ENCODE measurements at places on chromosomes 7 and 10. TPM values are rescaled to one million over a fixed set of nuclear protein-coding genes. Genes with fewer than 3 reads are reported as not detected.

DNA sequence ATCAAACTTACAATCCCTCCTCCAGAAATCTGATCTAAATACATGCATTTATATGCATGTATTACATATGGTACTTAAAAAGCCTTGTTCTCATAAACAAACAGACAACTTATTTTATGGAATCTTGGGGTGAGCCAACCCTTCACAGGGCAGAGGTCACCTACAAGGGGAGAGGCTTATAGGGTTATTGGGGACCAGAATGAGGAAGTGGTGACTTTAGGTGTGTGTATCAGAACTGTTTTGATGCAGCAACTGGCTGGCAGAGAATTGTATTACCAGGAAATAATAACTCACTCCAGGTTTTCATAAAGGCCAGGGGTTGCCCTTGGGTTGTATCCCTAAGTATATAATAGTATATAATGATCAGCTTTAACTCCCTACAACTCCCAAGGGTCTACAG is 91.1 kb downstream of the SVIL start:
- no peak for ATAC-seq

- peak; percentile 89 for ATAC-seq
These were observed 13.4 kb downstream of the BRI3 start for GRCh38 chr7:98294798-98295382.

GRCh38 chr7:56079450-56080185 is 13.1 kb downstream of the PHKG1 start:
- ATAC-seq: no peak

- ATAC-seq: peak; percentile 43
These were observed 91.1 kb downstream of the CXCL12 start for GRCh38 chr10:44293842-44294241.

Gene GTF2IRD1
- 49.1 TPM for total RNA-seq

DNA sequence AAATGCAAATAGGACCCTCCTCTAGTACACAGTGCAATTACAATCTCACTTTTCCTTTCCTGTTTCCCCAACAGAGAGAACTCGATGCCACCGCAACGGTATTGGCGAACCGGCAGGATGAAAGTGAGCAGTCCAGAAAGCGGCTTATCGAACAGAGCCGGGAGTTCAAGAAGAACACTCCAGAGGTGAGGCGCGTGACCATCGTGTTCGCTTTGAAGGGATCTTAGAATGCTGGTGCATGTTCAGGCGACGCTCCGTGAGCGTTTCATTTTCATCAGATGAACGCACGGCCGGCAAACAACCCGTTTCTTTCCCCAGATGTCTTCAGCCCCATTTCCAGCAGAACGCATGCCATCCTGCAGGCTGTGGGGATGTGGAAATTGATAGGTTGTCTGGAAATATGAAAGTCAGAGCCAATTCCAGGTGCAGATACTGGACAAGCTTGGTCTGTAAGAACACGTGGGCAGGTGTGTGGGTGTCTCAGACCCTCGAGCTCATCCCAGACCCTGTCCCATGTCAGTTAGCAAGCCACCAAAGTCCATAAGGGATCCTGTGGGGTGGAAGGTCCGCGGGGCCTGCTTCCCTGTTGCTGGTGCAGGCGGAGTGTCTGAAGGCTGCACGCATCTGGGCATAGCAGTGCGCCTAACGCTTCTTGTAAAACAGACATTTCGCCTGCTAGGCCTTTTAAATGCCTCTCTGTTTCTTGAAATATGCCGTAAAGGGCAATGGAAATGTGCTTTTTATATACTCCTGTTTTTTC is 98.8 kb downstream of the CUX1 start:
- no peak for ATAC-seq

- ATAC-seq: no peak
These were observed 287.9 kb downstream of the TNS3 start for GRCh38 chr7:47293884-47294555.

Gene GDI2
- total RNA-seq: 164 TPM

Gene COL26A1
- not detected for total RNA-seq

DNA sequence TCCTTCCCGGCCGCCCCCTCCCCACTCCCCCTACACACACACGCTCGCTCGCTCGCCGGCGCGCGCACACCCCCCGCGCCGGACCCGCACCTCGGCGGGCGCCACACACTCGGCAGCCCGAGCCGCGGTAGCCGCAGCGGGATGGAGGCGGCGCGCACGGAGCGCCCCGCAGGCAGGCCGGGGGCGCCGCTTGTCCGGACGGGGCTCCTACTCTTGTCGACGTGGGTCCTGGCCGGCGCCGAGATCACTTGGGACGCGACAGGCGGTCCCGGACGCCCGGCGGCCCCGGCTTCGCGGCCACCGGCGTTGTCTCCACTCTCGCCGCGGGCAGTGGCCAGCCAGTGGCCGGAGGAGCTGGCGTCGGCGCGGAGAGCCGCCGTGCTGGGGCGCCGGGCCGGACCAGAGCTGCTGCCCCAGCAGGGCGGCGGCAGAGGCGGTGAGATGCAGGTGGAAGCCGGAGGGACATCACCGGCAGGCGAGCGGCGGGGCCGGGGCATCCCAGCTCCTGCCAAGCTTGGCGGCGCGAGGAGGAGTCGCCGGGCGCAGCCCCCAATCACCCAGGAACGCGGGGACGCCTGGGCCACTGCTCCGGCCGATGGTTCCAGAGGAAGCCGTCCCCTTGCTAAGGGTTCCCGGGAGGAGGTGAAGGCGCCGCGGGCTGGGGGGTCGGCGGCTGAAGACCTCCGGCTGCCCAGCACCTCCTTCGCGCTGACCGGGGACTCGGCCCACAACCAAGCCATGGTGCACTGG is at the start of gene SORCS3:
TSS of gene SORCS3 (plus strand) at position 104 of the 750 bp plus-strand sequence.
- ATAC-seq: no peak

DNA sequence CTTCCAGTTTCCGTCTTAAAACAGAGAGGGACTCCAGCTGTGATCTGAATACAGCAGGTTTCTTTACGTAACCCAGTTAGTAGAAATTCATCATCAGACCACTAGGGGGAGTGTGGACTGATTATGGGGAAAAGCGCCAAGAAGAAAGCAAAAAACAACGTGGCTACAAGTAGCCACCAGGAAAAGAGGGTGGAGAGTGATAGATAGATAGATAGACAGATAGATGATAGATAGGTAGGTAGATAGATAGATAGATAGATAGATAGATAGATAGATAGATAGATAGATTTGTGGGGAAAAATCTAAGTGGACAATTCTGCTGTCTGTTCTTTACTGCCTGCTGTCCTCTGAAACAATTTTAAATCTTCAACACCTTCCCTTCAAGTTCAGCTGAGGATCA is 12.7 kb upstream of the AKR1B10 start:
- peak; percentile 43 for ATAC-seq

Gene NME8
- not detected for total RNA-seq

Measured in esophagus mucosa (tissue), 1 donor.